ENCODE measurements at places on chromosomes 12 and 14. TPM values are rescaled to one million over a fixed set of nuclear protein-coding genes. Genes with fewer than 3 reads are reported as not detected.

The OTUB2 gene
- 5.5 TPM for total RNA-seq

The GALNT9 gene
- 13.7 TPM for total RNA-seq

DNA sequence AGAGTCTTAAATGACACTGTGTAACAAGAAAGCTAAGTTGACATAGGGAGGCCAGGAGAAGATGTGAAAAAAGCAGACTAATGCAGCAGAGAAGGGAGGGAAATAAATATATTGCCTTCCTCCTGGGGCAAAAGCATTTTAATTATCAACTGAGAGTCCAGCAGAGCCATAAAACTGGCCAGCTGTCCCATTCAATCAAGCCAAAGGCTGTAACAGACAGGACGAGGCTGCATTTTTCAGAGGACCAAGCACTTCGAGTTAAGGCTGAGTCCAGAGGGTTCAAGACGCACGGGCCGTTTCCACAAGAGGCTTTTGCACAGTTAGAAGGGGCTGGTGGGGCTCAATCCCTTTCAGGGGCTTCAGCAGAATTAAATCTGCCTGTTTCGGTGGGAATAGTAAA is 20.4 kb downstream of the MAP3K9 start:
- H3K27me3 ChIP-seq, result no peaks in the 10 kb centered on the region
- peak overlapping the region; percentile 1 for H3K27ac ChIP-seq
- peaks cover 30% of the 10 kb centered on the region for H3K4me1 ChIP-seq
- no peaks in the 10 kb centered on the region for H3K36me3 ChIP-seq
- DNase-seq, result no peak

- no peak overlapping the region for H3K4me3 ChIP-seq
- no peaks in the 10 kb centered on the region for H3K27me3 ChIP-seq
- no peaks in the 10 kb centered on the region for H3K36me3 ChIP-seq
- H3K27ac ChIP-seq, result no peak overlapping the region
Observed at GRCh38 chr14:100979780-100980179, 76.3 kb upstream of the RTL1 start.

The STX2 gene
- total RNA-seq, result 76.5 TPM

The ISCA2 gene
- total RNA-seq, result 14.8 TPM

DNA sequence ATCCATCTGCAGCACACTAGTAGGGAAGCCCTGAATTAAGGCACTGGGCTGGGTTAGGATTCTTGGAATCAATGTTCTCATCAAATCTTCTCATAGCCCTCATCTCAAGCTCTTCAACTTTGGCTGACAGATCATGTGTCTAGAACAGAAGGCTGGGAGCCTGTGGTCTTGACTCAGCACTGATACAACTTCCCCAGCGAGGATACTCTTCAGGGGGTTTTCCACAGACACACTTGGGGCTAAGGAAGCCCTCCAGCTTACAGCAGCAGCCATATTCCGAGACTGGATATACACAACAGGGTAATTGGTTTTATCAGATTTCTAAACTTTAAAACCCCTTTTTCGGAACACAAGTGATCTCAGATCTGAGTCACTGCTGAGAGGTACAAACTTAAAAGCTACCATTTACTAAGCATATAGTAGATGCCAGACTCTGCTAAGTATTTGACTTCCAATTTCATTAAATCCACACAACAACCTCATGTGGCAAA is 3.5 kb downstream of the FMNL3 start:
- peaks cover 28% of the 10 kb centered on the region for H3K4me1 ChIP-seq
- H3K27me3 ChIP-seq, result peaks cover 17% of the 10 kb centered on the region
- DNase-seq, result no peak
- H3K4me3 ChIP-seq, result peak overlapping the region; percentile 28
- no peak overlapping the region for H3K27ac ChIP-seq
- no peaks in the 10 kb centered on the region for H3K36me3 ChIP-seq

DNA sequence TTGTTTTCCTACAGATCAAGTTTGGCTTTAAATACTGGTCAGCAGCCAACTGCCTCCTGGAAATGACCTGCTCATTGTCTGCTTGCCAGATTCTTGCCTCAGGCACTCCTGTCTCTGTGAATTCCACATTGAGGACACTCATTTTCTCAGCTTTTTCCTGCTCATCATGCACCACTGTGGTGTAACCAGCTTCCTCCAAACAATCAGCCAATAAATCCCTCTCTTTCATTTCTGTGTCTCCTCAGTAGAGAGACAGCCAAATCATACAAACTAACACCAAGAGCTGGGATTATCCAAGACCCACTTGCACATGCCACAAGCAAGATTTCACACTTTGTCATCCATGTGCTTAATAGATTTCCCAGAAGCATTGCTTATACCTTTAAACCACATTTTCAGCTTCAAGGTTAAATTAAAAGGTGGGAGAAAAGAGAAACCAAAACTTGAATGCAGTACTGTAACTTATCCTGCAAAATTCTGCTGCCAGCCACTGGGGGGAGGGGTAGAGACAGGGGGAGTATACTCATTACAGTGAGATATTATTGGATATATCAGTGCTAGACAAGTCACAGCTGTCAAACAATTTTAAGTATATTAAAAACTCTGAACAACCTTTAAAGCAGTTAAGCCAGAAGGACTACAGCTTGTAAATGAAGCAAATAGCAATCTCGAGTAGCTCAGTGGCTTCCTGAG is 105.0 kb downstream of the PPP2R5E start:
- H3K4me3 ChIP-seq, result no peak overlapping the region
- no peak for DNase-seq
- no peak overlapping the region for H3K27ac ChIP-seq
- peaks cover 20% of the 10 kb centered on the region for H3K4me1 ChIP-seq
- H3K36me3 ChIP-seq, result no peaks in the 10 kb centered on the region
- peaks cover 1% of the 10 kb centered on the region for H3K27me3 ChIP-seq

- no peak for DNase-seq
- H3K4me1 ChIP-seq, result no peaks in the 10 kb centered on the region
- H3K27ac ChIP-seq, result no peak overlapping the region
- no peaks in the 10 kb centered on the region for H3K36me3 ChIP-seq
Observed at GRCh38 chr14:74014299-74014698, 4.8 kb downstream of the ENTPD5 start.

The CISTR gene
- not detected for total RNA-seq

GRCh38 chr12:13367973-13368372 is 171.4 kb downstream of the EMP1 start:
- DNase-seq, result no peak
- H3K4me1 ChIP-seq, result peaks cover 2% of the 10 kb centered on the region
- H3K36me3 ChIP-seq, result no peaks in the 10 kb centered on the region
- no peaks in the 10 kb centered on the region for H3K27me3 ChIP-seq

DNA sequence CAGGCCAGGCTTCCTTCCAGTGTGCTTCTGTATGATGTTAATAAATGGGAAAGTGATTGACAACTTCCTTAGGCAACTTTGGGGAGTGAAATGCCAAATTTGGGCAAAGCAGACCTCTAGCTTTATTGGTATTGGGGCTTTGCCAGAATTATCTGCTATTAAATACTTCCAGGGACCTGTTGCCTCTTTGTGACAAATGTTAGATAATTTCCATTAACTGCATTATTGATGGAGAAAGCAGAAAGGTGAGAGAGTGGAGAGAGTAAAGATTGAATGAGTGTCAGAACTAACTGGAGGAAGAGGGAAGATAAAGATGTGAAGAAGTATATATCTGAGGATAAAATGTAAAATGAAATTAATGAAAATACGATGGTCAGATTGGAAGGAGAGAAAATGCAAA is 94.5 kb downstream of the CACNA1C start:
- H3K36me3 ChIP-seq, result peaks cover 14% of the 10 kb centered on the region
- H3K27ac ChIP-seq, result no peak overlapping the region
- DNase-seq, result no peak
- H3K4me1 ChIP-seq, result peaks cover 14% of the 10 kb centered on the region

The ACSS3 gene
- 3.6 TPM for total RNA-seq

The TROAP gene
- total RNA-seq, result 11.7 TPM

DNA sequence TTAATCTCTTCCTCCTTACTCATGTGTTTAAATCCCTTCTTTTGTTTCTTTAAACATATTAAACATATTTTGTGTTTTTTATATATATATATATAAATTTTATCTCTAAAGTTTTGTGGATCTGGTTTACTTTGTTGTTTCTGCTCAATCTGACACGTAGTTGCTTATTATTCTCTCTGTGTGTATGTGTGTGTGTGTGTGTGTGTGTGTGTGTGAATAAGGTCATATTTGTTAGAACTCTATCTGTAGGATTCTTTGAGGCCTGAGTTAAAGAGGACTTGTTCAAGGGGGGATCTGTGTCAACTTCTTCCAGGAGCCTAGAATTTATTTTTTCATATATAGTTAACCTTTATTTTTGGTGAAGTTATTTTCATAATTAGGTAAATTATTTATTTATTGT is 2.7 kb downstream of the GPR65 start:
- no peak overlapping the region for H3K4me3 ChIP-seq
- no peak overlapping the region for H3K27ac ChIP-seq
- H3K4me1 ChIP-seq, result no peaks in the 10 kb centered on the region
- no peaks in the 10 kb centered on the region for H3K27me3 ChIP-seq
- no peaks in the 10 kb centered on the region for H3K36me3 ChIP-seq

DNA sequence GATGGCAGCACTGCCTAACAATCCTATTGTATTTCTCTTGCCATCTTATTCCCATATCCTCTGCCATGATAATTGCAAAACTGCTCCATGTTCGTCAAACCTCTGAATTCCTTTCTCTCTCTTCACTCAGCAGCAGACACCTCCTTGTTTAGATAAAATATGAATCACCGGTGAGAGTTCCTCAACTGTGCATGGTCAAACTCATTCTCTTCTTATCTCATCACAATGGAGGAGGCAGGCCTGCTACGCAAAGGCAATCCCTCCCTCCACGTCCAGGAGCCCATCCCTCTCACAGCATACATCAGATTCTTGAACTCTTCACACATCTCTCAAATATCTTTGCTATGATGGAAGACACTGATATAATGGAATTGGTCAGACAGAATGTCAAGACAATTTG is 90.1 kb upstream of the DAAM1 start:
- DNase-seq, result no peak
- peaks cover 3% of the 10 kb centered on the region for H3K27me3 ChIP-seq
- no peak overlapping the region for H3K27ac ChIP-seq
- peaks cover 5% of the 10 kb centered on the region for H3K36me3 ChIP-seq
- H3K4me3 ChIP-seq, result no peak overlapping the region

The DCN gene
- total RNA-seq, result not detected

Measured in glutamatergic neuron (in vitro differentiated cells).